Urinary bladder (tissue), 4 donors: ENCODE measurements at places on chromosomes 13 and 19. TPM values are rescaled to one million over a fixed set of nuclear protein-coding genes. Genes with fewer than 3 reads are reported as not detected.

DNA sequence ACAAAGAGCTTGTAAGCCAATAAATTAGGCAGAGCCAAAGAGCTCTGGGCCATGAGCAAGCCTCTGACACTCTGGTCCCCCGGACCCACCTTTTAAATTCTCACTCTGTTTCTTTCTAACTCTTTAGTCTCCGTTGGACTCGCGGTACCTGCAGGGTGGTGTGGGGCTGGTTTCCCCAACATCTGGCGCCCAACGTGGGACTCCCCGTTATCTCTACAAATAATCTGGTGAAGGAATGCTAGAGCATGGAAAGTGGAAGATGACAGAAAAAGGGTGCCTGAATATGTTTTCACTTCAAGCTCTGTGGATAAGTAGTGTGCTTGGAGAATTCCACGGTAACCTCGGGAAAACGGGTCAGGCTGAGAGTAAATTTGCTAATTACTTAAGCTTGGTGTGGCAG is 36.5 kb upstream of the CYP2B6 start:
- DNase-seq, result no peak

The ZNF439 gene
- 3.6 TPM for polyA plus RNA-seq

The ICAM1 gene
- 26.4 TPM for polyA plus RNA-seq

GRCh38 chr13:58869566-58869965 is 1238.0 kb downstream of the PCDH17 start:
- DNase-seq, result no peak

- DNase-seq, result no peak
These were observed 141.2 kb upstream of the KLHL1 start for GRCh38 chr13:70249332-70250064.

The CHAF1A gene
- polyA plus RNA-seq, result 7.0 TPM

The F7 gene
- 0.30 TPM for polyA plus RNA-seq

The OR4F17 gene
- not detected for polyA plus RNA-seq
